OCI-M1 (cell line): ENCODE measurements at places on chromosomes 7 and 10.

- no peak for DNase-seq
These were observed 51.1 kb downstream of the EXOC4 start for GRCh38 chr7:133303931-133304330.

DNA sequence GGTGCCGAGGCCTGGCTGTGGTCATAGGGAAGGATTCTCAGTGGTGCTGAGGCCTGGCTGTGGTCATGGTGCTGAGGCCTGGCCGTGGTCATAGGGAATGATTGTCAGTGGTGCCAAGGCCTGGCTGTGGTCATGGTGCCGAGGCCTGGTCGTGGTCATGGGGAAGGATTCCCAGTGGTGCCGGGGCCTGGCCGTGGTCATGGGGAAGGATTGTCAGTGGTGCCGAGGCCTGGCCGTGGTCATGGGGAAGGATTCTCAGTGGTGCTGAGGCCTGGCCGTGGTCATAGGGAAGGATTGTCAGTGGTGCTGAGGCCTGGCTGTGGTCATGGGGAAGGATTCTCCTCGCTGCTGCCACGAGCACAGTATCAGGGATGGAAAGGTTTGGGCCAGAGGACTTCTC lies 327.3 kb downstream of the ADARB2 start:
- DNase-seq = no peak

GRCh38 chr7:7136466-7137381 lies 45.6 kb upstream of the C1GALT1 start:
- DNase-seq = peak; percentile 84

- no peak for DNase-seq
These were observed 194.9 kb upstream of the MGMT start for GRCh38 chr10:129272176-129272575.

DNA sequence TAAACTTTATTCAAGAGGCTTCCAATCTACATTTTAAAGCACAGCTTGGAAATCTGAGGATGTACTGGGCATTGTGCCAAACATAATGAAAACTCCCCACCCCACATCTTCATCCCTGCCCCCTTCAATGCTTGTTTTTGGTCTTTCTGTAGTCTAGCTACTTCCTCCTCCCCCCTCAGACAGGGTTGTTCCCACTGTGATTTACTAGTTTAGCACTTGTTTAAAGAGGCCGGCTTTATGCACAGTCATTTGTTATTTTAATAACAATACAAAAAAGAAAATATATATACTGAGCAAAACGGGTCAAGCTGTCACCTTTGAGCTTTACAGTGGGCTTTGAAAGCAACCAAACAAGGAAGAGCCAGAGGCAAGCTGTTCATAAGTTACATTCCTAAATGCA lies 132.6 kb downstream of the CHRM2 start:
- DNase-seq = no peak

DNA sequence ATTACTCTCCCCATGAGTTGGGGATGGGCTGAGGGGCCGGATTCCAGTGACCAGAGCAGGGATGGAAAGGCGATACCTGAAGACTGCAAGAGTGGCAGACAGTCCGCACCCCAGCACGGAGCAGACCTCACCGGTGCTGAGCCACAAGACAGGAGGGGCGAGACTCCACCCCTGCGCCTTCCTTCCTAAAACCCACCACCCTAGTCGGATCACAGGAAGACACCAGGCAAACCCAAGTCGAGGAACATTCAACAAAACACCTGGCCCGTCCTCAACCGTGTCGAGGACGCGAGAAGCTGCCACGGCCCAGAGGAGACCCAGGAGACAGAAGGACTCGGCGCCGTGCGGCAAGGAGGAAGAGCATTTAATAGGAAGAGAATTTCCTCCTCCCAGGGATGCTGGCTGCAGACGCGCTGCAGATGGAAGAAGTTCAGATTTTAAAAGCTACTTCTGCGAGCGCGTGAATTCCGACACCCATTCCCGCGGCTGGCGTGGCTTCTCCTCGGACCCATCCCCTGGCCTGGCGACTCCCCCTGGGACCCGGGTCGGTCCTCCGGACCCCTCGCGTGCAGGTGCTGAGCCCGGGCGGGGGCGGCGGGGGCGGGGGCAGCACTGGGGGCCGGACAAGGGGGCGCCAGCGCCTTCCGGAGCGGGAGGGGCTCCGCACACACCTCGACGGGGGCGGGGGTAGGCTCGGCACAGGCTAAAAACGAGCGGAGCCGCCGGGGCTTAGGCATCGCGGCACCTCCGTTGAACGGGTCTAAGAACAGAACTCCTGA lies 563 bp upstream of the UTF1 start:
- DNase-seq = no peak

DNA sequence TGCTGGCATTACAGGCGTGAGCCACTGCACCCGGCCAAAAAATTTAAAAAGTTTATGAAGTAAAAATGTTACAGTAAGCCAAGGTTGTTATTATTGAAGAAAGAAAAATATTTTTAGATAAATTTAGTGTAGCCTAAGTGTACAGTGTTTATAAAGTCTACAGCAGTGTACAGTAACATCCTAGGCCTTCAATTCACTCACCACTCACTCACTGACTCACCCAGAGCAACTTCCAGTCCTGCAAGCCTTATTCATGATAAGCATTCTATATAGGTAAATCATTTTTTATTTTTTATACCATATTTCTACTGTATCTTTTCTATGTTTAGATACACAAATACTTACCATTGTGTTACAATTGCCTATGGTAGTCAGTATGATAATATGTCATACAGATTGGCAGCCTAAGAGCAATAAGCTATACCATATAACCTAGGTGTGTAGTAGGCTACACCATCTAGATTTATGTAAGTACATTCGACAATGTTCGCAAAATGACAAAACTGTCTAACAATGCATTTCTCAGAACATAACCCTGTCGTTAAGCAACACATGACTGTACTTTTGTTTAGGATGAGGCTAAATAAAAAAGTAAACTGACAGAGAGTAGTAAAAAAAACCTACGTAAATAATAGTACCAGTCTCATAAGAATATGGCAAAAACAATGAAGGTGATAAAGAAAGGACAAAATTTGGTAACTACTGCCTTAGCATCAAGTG lies 77.8 kb upstream of the FAM133B start:
- no peak for DNase-seq

DNA sequence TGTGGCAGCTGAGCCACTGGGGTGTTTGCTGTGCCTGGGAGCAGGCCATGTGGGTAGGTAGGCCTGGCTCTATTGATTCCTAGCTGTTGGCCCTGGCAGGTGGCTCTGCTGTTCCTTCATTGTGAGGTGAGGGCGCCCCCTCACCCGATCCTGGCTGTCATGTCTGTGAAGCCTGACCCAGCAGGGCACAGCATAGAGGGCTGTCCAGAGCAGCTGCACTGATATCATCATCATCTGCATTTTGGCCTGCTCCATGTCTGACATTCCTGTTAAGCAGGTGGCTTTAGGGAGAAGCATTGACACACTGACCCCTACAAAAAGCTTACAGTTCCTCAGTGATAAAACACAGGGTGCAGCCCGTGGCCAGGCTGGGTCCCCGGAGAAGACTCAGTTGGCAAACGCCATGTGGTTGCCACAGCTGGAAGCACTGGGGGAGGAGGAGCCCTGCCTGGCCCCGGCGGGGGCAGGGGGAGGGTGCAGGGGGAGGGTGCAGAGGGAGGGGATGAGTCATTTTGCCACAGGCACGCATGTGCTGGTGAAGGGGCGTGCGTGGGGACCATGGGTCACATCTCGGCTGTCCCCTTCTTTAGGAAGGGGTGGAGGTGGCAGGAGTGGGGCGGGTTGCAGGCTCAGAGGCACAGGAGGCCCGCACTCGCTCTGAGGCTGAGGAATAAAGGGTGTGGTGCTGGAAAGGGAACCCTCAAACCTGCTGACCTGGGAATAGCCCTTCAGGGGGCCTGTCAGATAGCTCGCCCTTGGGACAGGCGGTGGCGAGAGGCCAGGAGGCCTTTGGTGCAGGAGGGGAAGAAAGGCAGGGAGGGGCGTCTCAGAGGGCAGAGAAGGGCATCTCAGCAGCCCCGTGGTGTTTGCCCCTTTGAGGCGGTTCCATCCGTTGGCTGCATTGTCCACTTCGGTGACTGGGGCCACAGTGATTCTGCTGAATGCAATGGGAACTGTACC lies 31.6 kb downstream of the IKZF1 start:
- DNase-seq = peak; percentile 72

DNA sequence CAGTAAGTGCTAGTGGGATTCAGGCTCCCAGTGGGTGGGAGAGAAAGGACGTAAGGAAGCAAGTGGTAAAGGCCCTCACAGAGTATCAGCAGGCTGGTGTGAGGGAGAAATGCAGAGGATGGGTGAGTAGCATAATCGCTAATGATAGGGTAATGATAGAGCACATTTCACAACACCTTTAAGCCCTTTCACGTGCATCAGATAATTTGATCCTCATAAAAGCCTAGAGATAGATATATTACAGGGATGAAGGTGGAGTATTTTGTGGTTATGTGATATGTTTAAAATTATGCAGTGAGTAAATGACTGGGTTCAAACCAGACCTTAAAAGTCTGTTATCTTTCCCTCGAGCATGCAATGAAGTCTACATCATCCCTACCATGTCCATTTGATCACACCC lies 10.3 kb downstream of the LEP start:
- no peak for DNase-seq

- DNase-seq = peak; percentile 67
These were observed 531 bp downstream of the IKZF1 start for GRCh38 chr7:50304911-50305582.

- no peak for DNase-seq
These were observed 94.0 kb upstream of the TARP start for GRCh38 chr7:38367301-38367890.

DNA sequence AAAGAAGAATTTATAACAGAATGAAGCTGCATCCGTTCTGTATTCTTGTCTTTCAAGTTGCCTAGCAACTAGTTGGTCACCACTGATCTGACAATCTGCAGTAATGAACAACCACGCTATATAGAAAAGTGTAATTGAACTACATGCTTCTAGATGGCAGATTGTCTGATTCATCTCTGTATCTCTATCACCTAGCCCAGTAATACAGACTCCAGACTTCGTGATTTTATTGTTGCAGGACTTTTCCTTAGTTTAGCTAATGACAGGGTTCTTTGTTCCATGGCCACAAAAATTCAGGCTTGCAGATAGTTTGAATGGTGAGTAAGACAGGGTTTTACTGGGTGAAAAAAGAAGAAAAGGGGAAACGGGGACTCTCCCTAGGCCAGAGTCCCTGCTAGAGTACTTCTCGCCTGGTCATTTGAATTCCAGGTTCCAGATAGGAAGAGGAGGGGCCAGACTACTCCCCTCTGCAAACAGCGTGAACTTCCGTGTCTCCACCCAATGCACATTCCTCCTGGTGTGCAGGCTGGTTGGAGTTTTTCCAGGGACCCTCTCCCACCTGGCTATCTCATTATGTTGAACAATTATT lies 45.9 kb downstream of the COL1A2 start:
- DNase-seq = no peak

DNA sequence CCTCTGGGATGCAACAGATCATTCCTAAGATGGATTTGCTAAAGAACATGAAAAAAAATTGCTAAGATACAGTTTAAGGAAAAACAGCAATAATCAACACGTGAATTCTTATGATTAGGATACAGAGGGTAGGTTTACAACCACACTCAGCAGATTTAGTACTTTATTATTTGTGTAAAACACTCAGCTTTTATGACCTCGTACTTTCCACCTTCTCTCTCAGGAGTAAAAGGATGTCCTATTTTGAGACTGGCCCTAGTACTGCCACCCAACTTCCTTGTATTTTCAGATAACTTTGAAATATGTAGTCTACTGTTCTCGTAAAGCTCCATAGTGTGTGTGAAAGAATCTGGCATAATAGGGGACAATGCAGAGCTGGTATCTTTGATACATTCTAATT lies 186.1 kb downstream of the ARL4A start:
- no peak for DNase-seq

DNA sequence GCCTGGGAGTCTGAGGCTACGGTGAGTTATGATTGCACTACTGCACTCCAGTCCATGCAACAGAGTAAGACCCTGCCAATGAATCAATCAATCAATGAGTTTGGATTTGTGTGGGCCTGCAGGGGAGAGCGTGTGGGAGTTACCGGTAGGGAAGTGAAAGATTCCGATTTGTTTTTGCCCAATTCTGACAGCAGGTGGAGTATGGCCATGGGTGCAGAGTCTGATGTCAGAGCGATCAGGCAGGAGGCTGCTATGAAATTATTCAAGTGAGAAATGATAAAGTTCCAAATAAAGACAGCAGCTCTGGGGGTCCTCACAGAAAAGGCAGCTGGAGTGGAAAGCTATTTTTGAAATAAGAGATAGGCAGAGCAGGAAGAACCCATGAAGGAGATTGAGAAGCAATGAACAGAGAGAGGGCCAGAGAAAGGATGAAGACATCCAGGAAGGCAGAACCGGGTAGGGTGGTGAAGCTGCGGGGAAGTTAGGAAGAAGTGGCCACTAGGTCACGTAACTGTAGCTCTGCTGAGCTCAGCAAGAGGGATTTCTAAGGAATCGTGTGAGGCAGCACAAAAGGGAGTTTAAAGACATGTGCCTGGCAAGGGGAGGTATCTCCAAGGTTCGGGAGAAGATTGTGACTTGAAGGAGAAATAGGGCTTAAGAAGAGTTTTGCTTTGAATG lies 93.7 kb upstream of the NMT2 start:
- DNase-seq = no peak

GRCh38 chr10:10096296-10096695 lies 921.4 kb upstream of the CELF2 start:
- no peak for DNase-seq

GRCh38 chr7:95432606-95433005 lies 2.2 kb downstream of the PON2 start:
- peak; percentile 59 for DNase-seq

DNA sequence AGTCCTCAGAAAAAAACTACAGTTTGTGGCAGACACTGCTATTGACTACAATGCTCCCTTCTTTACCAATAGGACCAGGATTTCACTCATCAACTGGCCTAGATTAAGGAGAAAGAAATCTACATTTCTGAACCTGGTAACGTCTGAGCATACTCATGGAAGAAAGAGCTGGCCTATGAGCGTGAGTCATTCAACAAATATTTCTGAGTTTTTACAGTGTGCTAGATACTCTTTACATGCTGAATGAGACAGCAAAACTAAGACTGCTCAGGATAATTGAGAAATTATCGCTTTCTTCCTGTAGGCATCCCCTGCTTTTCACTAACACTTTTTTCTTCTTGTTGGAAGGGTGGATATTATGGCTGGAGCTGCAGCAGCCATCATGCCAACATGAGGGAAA lies 609.7 kb downstream of the TNS3 start:
- DNase-seq = no peak

DNA sequence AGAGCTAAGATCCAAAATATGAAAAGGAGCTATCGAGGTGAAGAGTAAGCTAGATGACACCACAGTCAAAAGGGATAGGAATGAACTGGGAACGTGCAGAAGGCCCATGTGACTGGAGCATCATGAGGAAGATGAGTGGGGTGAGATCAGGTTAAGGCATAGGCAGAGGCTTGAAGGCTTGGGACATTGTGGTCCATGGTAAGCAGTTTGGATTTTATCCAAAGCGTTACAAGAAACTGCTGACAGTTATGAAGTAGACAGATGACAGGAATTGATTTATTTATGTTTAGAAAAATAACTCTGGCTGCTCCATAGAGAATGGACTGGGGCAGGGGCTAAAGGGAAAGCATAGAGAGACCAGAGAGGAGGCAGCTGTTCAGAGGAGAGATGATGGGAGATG lies 18.1 kb upstream of the PANK1 start:
- no peak for DNase-seq

GRCh38 chr10:68362590-68362989 lies 29.9 kb upstream of the PBLD start:
- DNase-seq = no peak

GRCh38 chr10:131403936-131404335 lies 92.4 kb upstream of the TCERG1L start:
- no peak for DNase-seq

GRCh38 chr10:37476285-37476684 lies 350.9 kb downstream of the ANKRD30A start:
- no peak for DNase-seq

- DNase-seq = peak; percentile 70
These were observed 354.1 kb downstream of the TNS3 start for GRCh38 chr7:47227762-47228177.
